ENCODE measurements at places on chromosomes 7 and 10. TPM values are rescaled to one million over a fixed set of nuclear protein-coding genes. Genes with fewer than 3 reads are reported as not detected.

The CRHR2 gene
- total RNA-seq = not detected

The SUN3 gene
- not detected for total RNA-seq

The MYH16 gene
- total RNA-seq = 0.22 TPM

The FAM237B gene
- not detected for total RNA-seq

The CPN1 gene
- not detected for total RNA-seq

The CHST12 gene
- 2.8 TPM for total RNA-seq

The CD36 gene
- total RNA-seq = 157 TPM

The GPR15LG gene
- total RNA-seq = not detected

The TFEC gene
- total RNA-seq = 1.3 TPM

The FOXP2 gene
- total RNA-seq = 13.7 TPM

The SLC26A3 gene
- not detected for total RNA-seq

The DLG5 gene
- total RNA-seq = 6.9 TPM

The KIF11 gene
- 10.5 TPM for total RNA-seq

The CCDC3 gene
- under 0.01 TPM for total RNA-seq

The EPHB6 gene
- under 0.01 TPM for total RNA-seq

The MET gene
- 49.3 TPM for total RNA-seq

The LIPN gene
- not detected for total RNA-seq

The CASP2 gene
- total RNA-seq = 11.6 TPM

The UFSP1 gene
- total RNA-seq = 2.2 TPM

The TSPAN33 gene
- total RNA-seq = 0.44 TPM

The PRLHR gene
- total RNA-seq = not detected

The RHOBTB1 gene
- 32.1 TPM for total RNA-seq

The HABP2 gene
- total RNA-seq = under 0.01 TPM

The LRRC18 gene
- not detected for total RNA-seq

The SFTPA1 gene
- total RNA-seq = not detected

The SMARCD3 gene
- total RNA-seq = 0.79 TPM

The INMT gene
- under 0.01 TPM for total RNA-seq

The COL17A1 gene
- total RNA-seq = under 0.01 TPM

The RAB18 gene
- total RNA-seq = 41.1 TPM

The NAT16 gene
- not detected for total RNA-seq

The EIF5AL1 gene
- total RNA-seq = 0.22 TPM

The CNTNAP2 gene
- total RNA-seq = not detected

The LMOD2 gene
- total RNA-seq = not detected

The SPDYE3 gene
- total RNA-seq = not detected

The LSM5 gene
- 13.9 TPM for total RNA-seq

The PARP12 gene
- 55.4 TPM for total RNA-seq

The TRIM73 gene
- 0.44 TPM for total RNA-seq

The DNMBP gene
- 20.5 TPM for total RNA-seq

The SPAM1 gene
- not detected for total RNA-seq

The CYP3A4 gene
- not detected for total RNA-seq

The STOX1 gene
- 0.22 TPM for total RNA-seq

The RNF148 gene
- total RNA-seq = 0.44 TPM

The MORN4 gene
- total RNA-seq = 2.6 TPM

The SMKR1 gene
- total RNA-seq = 0.22 TPM

The ENKUR gene
- 0.20 TPM for total RNA-seq

The SPDYE16 gene
- total RNA-seq = not detected

The CTAGE4 gene
- total RNA-seq = not detected

The GTF2IRD2 gene
- total RNA-seq = 5.4 TPM

The FOXI2 gene
- not detected for total RNA-seq

The LIPM gene
- not detected for total RNA-seq

The TRPV5 gene
- not detected for total RNA-seq

The KCNIP2 gene
- total RNA-seq = under 0.01 TPM

The ADAM22 gene
- 0.40 TPM for total RNA-seq

The NEBL gene
- total RNA-seq = 4.4 TPM

The FAM131B gene
- 0.22 TPM for total RNA-seq

The UNCX gene
- total RNA-seq = not detected

The OIT3 gene
- total RNA-seq = under 0.01 TPM
